CD8-positive, alpha-beta memory T cell (primary cell): ENCODE measurements at places on chromosomes 12 and 14.

DNA sequence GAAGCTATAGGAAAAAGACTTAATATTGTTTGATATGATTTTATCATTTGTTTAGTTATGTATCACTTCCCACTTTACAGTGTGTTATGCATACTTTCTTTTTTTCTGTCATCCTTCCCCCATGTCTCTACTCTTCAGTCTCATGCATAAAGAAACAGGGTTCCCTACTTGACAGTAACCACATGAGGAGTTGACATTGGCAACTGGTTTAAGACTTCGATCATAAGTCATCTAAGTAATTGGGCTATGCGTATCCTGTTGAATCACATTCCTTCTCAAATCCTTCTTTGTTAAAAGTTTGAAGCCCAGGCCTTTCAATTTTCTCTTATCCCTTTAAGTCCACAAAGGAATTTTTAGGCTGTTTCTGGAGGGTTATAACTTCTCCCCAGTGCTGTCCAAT lies 358.7 kb downstream of the RAD51B start:
- DNase-seq = no peak

DNA sequence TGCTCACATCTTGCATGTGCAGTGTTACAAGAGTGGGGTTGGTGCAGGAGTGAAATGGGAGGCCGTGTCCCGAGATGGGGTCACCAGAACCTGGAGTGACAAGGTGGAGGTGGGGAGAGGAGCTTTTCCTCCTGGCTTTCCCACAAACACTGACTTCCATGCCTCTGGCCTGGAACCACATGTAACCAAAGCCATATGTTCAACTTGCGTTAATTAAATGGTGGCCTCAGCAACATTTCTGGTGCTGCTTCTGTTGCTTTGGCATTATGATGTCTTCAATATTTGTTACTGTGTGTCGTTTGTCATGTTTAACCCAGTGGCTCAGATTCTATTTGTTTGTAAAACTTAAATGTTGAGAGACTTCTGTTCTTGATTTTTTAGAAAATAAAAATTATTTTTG lies 110.2 kb downstream of the VCPKMT start:
- DNase-seq = no peak

- DNase-seq = peak; percentile 41
These were observed 75.1 kb downstream of the IRF2BPL start for GRCh38 chr14:76953311-76953945.

- no peak for DNase-seq
These were observed 26.1 kb downstream of the JDP2 start for GRCh38 chr14:75453817-75454434.

DNA sequence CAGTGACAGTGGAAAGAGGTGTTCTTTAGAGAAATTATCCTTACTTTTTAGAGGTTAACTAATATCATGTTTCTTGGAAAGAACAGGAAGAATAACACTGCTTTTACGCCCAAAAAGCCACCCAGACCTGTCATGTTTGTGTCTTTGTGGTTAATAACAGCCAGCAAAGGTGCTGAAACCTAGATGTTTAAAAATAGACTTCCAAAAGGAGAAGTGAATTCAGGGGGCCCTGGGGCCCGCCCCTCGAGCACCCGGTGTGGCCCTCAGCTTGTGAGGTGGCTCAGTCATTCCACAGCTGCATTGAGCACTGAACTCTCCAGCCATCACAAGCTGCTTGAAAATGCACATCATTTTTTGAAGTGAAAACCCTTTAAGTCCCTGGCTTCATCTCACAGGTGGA lies 20.8 kb upstream of the AMN start:
- no peak for DNase-seq

GRCh38 chr12:128795530-128796361 lies 28.0 kb downstream of the SLC15A4 start:
- no peak for DNase-seq

DNA sequence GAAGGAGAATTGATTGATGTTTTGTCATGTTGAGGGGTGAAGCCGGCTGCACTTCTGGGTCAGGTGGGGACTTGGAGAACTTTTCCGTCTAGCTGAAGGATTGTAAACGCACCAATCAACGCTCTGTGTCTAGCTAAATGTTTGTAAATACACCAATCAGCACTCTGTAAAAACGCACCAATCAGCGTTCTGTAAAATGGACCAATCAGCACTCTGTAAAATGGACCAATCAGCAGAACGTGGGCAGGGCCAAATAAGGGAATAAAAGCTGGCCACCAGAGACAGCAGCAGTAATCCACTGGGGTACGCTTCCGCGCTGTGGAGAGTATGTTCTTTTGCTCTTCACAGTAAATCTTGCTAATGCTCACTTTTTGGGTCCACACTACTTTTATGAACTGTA lies 384.1 kb downstream of the FOXG1 start:
- no peak for DNase-seq

- DNase-seq = no peak
These were observed 122.3 kb upstream of the NTF3 start for GRCh38 chr12:5309654-5310053.

- no peak for DNase-seq
These were observed 12.5 kb upstream of the SRSF5 start for GRCh38 chr14:69754487-69754886.

DNA sequence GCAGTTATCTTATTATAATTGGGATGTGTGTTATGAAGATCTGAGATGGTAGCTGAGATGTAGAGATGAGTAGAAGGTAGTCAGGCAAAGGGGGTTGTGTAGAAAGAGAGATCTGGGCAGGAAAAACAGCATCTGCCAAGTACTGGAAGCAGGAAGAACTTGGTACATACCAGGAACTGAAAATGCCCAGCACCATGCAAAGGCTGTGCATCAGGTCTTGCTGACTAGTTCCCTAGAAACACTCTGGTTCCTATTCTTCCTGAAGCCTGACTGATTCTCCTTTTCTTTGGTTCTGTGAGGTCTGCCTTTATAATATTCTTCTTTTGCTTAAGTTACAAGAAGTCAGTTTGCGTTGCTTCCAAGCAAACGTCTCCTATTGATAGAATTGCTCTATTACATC lies 6.7 kb upstream of the NFATC4 start:
- no peak for DNase-seq

- no peak for DNase-seq
These were observed 9.5 kb downstream of the TRAF3 start for GRCh38 chr14:102786768-102787167.

GRCh38 chr14:37403626-37404025 lies 191.4 kb downstream of the FOXA1 start:
- no peak for DNase-seq

DNA sequence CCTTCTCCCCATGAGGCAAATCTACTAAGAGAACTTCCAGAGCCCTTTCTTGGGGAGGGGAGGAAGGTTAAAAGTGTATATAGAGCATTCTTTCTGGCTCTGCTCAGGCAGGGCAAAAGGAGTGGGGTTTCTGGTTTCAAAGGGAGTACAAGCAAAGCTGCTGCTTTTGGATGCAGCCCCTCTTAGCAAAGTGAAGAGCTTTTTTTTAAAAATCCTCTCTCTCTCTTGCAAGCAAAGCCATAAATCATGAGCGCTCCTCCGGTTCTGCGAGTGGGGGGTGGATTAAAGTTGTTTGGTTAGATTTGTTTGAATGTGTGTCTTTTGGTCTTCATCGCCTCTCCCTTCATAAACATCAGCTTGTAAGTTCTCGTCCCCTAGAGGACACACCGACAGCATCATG lies 546.6 kb upstream of the TBX3 start:
- no peak for DNase-seq

- no peak for DNase-seq
These were observed 4.8 kb downstream of the GUCY2C start for GRCh38 chr12:14691560-14691959.

GRCh38 chr12:128797119-128798118 lies 26.3 kb downstream of the SLC15A4 start:
- DNase-seq = peak; percentile 50

DNA sequence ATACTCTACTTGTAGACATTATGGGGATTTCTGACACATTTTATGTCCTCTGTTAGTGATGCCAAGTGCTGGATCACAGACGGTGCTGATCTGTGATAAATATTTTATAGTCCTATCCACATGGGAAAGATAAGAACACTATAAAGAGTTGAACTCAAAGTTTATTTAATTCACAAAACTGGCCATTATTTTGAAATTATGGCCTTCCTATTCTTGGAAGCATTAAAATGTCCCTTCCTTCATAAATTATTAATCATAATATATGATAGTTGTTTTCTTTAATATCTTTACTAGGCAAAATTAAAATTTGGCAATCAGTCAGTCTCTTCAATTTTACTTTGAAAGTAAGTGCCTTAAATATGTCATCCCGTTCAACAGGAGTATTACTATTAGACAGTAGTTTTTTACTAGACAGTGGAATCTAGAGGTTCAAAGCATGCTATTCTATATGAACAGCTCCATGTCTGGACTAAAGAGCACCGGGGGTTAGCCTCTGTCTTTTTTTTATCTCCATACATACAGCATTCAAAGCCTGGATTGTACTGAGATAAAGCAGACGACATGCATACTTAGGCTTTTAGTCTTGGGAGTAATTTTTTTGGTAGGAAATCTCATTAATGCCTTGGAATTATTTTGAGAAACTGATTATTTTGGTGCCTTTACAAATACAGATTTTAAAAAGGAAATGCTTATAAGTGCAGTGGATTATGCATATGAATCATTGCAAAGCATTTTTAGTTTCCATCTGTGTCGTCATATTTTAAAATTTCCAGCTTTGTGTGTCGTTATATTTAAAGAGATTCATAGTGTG lies 306.1 kb upstream of the RGS6 start:
- no peak for DNase-seq

- no peak for DNase-seq
These were observed 55.1 kb downstream of the CMAS start for GRCh38 chr12:22100958-22101748.
